Esophagus muscularis mucosa (tissue), 4 donors: ENCODE measurements at places on chromosomes 3 and 15. TPM values are rescaled to one million over a fixed set of nuclear protein-coding genes. Genes with fewer than 3 reads are reported as not detected.

GRCh38 chr3:81352867-81353266, 408.6 kb downstream of the GBE1 start:
- H3K4me1 ChIP-seq = no peaks in the 10 kb centered on the region
- no peak for DNase-seq
- no peaks in the 10 kb centered on the region for H3K36me3 ChIP-seq
- H3K27ac ChIP-seq = no peak overlapping the region
- H3K4me3 ChIP-seq = no peak overlapping the region

DNA sequence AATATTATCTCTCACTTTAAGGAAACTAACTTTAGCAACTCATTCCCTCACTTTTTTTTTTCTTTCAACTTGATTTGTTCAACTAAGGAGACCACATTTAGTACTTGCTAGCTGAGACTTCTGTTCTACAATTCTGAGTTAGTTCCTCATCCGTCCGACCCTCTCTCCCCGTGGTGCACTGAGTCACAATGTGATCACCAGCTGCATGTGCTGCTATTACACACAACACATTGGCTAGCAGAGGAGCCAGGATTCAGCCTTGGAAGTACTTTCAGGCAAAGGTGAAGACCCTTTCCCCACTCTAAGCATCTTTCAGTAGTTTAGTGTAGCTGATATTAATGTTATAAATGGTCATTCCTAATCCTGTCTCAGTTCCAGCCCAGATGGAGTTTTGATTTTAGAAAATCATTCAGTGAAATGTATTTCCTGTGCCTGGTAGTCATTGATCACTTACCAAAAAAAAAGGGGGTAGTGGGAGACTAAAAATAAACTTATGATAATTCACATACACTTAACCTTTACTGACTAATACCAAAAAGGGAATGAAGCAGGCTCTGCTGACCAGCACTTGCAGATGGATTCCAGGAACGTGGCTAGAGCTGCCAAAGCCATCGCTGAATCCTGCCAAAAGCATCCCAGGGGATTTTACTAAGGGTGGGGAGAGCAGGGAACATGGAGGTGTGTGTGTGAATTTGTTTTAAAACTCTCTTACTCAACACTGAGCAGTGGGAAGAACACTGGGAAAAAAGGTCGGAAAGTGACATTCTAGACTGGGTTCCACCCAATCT, 424.8 kb downstream of the LPP start:
- H3K36me3 ChIP-seq = no peaks in the 10 kb centered on the region
- H3K4me3 ChIP-seq = no peak overlapping the region
- DNase-seq = peak; percentile 93
- H3K27me3 ChIP-seq = no peaks in the 10 kb centered on the region
- peak overlapping the region; percentile 77 for H3K27ac ChIP-seq

DNA sequence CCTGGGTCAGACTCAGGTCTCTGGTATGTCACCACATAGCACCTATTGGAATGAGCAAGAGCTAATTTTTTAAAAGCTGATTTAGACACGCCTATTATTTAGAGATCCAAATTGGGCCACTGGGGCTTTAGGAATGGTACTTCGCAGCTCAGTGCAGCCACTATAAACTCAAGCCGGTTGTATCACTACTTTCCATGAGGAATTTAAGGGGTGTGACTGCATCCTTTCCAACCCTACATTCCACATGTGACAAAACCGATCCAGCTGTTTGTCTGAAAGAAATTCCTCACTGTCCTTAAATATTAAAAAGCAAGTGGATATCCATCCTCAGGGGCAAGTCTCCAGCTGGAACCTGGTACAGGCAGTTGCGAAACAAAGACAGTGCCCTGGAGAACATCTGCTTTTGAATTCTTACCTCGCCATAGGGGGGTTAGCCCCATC, 12.8 kb downstream of the VGLL3 start:
- no peak for DNase-seq
- H3K36me3 ChIP-seq = no peaks in the 10 kb centered on the region
- no peaks in the 10 kb centered on the region for H3K27me3 ChIP-seq
- no peaks in the 10 kb centered on the region for H3K4me1 ChIP-seq

DNA sequence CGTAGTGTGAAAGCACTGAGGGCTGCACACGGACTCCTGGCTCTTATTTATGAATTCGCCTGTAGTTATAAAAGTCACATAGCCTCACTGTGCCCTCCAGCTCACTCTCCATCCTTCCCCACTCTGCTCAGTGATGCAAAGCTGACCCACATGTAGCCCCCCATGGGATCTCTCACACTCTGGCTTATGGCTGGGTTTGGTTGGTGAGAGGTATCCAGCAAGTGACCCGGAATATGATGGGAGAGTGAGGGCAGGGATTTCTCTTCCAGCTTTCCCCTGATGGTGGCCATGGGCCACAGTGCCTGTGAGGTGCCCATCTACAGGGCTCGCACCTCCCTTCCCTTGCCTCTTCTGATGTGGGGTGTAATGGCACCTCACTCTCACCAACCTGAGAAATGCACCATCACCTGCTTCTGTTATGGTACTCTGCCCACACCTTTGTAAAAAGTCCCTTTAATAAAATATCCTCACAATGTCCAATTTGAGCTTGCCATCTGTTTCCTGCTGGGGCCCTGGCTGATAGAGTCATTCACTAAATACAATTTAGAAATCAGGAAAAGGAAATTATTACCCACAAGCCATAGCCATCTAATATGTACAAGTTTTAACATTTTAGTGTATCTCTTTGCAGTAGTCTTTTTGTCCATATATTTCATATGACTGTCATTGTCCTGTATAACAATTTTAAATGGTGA, 93.6 kb downstream of the SCN11A start:
- H3K4me1 ChIP-seq = no peaks in the 10 kb centered on the region
- H3K27me3 ChIP-seq = no peaks in the 10 kb centered on the region
- peak; percentile 64 for DNase-seq
- H3K27ac ChIP-seq = no peak overlapping the region
- no peak overlapping the region for H3K4me3 ChIP-seq

GRCh38 chr3:165854696-165855095, 17.5 kb upstream of the BCHE start:
- H3K4me1 ChIP-seq = peaks cover 14% of the 10 kb centered on the region
- H3K36me3 ChIP-seq = no peaks in the 10 kb centered on the region
- H3K27ac ChIP-seq = no peak overlapping the region

The SYNPR gene
- total RNA-seq = not detected

DNA sequence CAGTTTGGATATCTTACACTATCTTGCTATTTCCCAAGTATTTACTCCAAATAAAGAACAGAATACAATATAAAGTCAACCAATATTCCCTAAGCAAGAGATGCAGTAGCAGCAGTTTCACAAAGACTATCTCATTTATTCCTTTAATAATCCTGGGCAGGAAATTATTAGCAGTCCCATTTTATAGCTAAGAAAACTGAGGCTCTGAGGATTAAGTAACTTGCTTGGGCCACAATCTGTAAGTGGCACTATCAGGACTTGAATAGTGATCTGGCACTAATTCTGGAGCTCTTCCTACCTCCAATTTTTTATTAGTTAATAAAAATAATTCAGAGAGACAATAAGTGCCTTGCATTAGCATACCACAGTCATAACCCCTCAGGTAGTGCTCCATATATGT, 611.7 kb downstream of the MCTP2 start:
- no peak overlapping the region for H3K4me3 ChIP-seq
- H3K27me3 ChIP-seq = no peaks in the 10 kb centered on the region
- no peak for DNase-seq
- no peak overlapping the region for H3K27ac ChIP-seq

- DNase-seq = no peak
- H3K27ac ChIP-seq = no peak overlapping the region
- H3K27me3 ChIP-seq = no peaks in the 10 kb centered on the region
Measured at GRCh38 chr15:32651229-32651837, 9.8 kb downstream of the SCG5 start.

The CHRNA7 gene
- 1.5 TPM for total RNA-seq

GRCh38 chr3:123419850-123420297, 29.0 kb downstream of the ADCY5 start:
- DNase-seq = no peak
- H3K27ac ChIP-seq = peak overlapping the region; percentile 97
- peaks cover 100% of the 10 kb centered on the region for H3K4me1 ChIP-seq
- H3K36me3 ChIP-seq = no peaks in the 10 kb centered on the region

The PDCD7 gene
- 33.4 TPM for total RNA-seq

GRCh38 chr15:48175126-48175525, 3.0 kb downstream of the MYEF2 start:
- H3K4me1 ChIP-seq = peaks cover 14% of the 10 kb centered on the region
- H3K36me3 ChIP-seq = no peaks in the 10 kb centered on the region
- no peak for DNase-seq
- no peaks in the 10 kb centered on the region for H3K27me3 ChIP-seq
- H3K27ac ChIP-seq = no peak overlapping the region

GRCh38 chr15:46556010-46556409, 921.2 kb downstream of the SQOR start:
- no peak overlapping the region for H3K27ac ChIP-seq
- H3K27me3 ChIP-seq = no peaks in the 10 kb centered on the region
- H3K36me3 ChIP-seq = no peaks in the 10 kb centered on the region

GRCh38 chr3:159941038-159942000, 47.3 kb upstream of the IL12A start:
- peak; percentile 64 for DNase-seq
- H3K27ac ChIP-seq = no peak overlapping the region
- no peak overlapping the region for H3K4me3 ChIP-seq
- H3K4me1 ChIP-seq = no peaks in the 10 kb centered on the region

The HDC gene
- 0.39 TPM for total RNA-seq

The CHST14 gene
- total RNA-seq = 11.9 TPM

- no peak for DNase-seq
- peaks cover 8% of the 10 kb centered on the region for H3K36me3 ChIP-seq
- H3K4me1 ChIP-seq = peaks cover 49% of the 10 kb centered on the region
- H3K4me3 ChIP-seq = no peak overlapping the region
Measured at GRCh38 chr3:4756057-4756775, 223.0 kb upstream of the BHLHE40 start.

The TF gene
- total RNA-seq = 0.23 TPM

- H3K27ac ChIP-seq = no peak overlapping the region
- H3K36me3 ChIP-seq = no peaks in the 10 kb centered on the region
- H3K4me1 ChIP-seq = peaks cover 31% of the 10 kb centered on the region
Measured at GRCh38 chr3:71384388-71384787, 199.1 kb downstream of the FOXP1 start.

- no peaks in the 10 kb centered on the region for H3K27me3 ChIP-seq
- H3K36me3 ChIP-seq = no peaks in the 10 kb centered on the region
- H3K27ac ChIP-seq = no peak overlapping the region
- H3K4me1 ChIP-seq = no peaks in the 10 kb centered on the region
Measured at GRCh38 chr3:40576396-40576795, 51.6 kb downstream of the ZNF621 start.

DNA sequence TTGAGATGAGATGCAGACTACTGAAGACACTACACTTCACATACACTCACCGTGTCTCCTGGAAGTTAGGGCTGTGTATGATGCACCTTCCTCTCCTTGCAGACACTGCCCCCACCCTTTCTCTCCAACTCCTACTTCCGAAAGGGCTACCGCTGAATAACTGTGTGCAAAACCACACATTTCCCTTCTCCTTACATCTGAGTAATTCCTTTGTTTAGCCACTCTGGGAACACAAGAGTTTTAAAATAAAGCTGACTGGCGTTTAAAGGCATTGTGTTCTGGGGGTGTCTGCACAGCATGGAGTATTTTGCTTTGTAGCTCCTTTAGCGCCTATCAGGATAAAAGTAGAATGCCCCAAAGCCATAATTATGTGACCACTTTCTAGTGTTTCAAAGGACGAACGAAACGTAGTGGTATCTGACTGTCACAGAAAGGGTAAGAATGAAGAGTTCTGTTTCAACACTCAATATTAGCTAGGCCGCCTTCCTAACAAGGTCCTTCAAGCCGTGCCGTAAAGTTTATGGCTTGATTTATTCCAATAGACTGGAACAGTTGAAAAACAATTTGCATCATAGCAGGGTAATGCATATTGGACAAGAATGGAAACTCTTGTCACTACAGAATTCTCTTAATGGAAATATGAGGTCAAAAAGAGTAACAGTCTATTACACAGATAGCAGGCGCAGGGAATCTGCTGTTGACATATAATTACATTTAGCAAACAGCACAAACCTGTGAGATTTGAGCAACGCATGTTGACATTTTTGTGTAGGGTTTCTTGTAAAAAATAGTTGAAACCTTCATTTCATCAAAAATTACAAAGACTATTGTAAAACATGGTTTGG, 619.9 kb downstream of the FOXP1 start:
- no peak overlapping the region for H3K4me3 ChIP-seq
- H3K4me1 ChIP-seq = peaks cover 43% of the 10 kb centered on the region
- H3K27ac ChIP-seq = peak overlapping the region; percentile 42

GRCh38 chr3:115254492-115255196, 107.6 kb upstream of the ZBTB20 start:
- DNase-seq = no peak
- no peaks in the 10 kb centered on the region for H3K4me1 ChIP-seq
- no peaks in the 10 kb centered on the region for H3K36me3 ChIP-seq
- H3K27ac ChIP-seq = no peak overlapping the region

DNA sequence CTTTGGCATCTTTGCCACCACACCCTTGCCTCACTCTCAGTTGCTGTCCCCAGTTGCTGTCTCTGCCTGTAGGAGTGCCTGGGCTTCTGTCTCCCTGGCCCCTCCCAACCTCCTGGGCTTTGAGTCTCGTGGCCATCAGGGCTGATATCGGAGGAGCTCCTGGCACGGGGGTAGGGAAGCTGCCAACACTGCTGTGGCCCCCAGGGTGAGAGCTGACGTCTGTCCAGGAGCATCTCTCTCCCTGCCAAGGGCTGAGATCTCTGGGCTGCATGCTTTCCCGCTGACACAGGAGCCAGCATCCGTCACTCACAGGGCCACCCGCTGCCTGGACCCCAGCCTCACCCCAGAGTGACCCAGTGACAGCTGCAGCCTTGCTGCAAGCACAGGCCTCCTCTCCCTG, 47.4 kb downstream of the EXOG start:
- no peaks in the 10 kb centered on the region for H3K27me3 ChIP-seq
- H3K27ac ChIP-seq = no peak overlapping the region
- DNase-seq = no peak
- H3K36me3 ChIP-seq = no peaks in the 10 kb centered on the region

DNA sequence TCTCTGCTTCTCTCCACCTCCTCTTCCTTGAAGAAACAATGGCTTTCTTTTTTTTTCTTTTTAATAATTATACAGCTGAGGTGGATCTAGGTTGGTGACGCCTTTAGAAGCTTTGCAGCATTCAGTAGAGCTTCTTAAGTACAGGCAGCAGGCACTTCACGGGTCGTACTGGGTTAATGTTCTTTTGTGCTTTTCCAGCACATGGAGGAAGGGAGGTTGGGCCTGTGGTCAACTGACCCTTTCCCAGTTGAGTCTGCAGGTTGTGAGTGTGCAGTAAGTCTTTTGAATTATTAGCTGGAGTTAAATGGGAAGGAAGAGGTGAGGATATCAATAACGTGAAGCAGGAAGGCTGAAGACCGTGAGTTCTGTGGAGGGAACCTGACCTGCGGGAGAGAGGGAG, 7.0 kb downstream of the TRAK1 start:
- no peak overlapping the region for H3K4me3 ChIP-seq
- H3K4me1 ChIP-seq = peaks cover 82% of the 10 kb centered on the region
- no peaks in the 10 kb centered on the region for H3K36me3 ChIP-seq
- no peak for DNase-seq

- no peak overlapping the region for H3K4me3 ChIP-seq
- H3K27me3 ChIP-seq = no peaks in the 10 kb centered on the region
- no peak overlapping the region for H3K27ac ChIP-seq
- H3K36me3 ChIP-seq = no peaks in the 10 kb centered on the region
- DNase-seq = no peak
- peaks cover 9% of the 10 kb centered on the region for H3K4me1 ChIP-seq
Measured at GRCh38 chr3:150169330-150169940, 198.7 kb upstream of the PFN2 start.
